Activated CD8-positive, alpha-beta memory T cell treated with anti-CD3 and anti-CD28 coated beads, Interleukin-2, amount 50 U/mL, for 4 hours (primary cell): ENCODE measurements at places on chromosomes 5 and 9.

- no peak for DNase-seq
Observed at GRCh38 chr9:120532475-120532874, 47.5 kb downstream of the CDK5RAP2 start.

DNA sequence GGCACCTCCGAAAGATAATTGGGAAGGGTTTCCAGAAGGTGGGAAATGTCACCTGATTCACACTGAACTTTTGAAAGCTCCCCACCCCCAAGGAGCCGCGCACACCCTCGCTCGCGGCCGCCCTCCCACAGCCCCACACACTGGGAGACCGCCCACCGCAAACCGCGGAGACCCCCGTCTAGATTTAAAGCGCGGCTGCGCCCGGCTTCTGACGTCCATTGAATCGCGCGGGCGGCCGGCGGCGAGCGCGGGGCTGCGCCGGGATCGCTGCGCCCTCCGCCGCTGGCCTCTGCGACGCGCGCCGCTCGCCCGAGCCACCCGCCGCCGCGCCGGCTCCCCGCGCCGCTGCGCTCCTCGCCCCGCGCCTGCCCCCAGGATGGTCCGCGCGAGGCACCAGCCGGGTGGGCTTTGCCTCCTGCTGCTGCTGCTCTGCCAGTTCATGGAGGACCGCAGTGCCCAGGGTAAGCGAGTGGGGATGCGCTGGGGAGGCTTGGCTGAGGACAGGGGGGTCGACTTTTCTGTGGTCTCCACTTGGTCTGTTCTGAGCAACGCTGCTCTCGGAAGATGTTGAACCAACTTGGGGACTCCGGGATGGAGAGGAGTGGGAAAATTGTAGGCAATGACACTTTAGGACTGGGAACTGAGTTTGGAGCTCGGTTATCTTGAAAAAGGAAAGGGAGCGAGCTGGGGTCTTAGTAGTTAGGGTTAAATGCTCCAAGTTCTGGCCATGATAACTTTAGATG is at the start of gene FST:
Gene FST (plus strand): TSS at position 214 of the 743 bp plus-strand sequence. CDS start 163 bp downstream, at position 377.
- peak; percentile 15 for DNase-seq

- DNase-seq: no peak
Observed at GRCh38 chr9:4855841-4856240, 63.1 kb downstream of the RCL1 start.

DNA sequence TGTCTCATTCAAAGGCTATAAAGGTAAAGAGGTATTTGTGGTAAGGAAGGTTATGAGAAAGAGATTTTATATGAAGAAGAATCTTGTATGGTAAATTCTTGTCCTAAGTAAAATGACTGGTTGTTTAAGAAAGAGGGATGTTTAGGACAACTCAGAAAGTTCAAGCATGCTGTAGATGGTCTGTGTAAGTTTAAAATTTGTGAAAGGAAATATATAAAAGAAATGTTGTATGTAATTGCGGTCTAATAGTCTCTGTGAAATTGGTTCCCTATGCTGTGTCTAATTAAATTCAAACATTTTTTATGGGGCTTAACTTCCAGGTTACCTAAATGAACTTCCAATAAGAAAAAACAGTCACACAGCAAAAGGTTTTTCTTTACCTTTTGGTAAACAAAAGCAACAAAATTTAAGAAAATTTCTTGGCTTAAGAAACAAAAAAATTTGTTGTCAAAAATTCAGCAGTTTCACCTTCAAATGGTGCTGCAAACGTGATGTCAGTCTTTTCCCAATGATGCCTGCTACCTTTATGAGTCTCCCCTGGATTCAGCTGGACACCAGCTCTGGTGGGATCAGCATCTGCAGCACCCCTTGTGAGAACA is 83.0 kb upstream of the FCN1 start:
- DNase-seq: no peak

GRCh38 chr5:81246697-81247096 is 13.6 kb downstream of the CKMT2 start:
- DNase-seq: no peak

GRCh38 chr5:2748861-2749513 is 2.5 kb downstream of the IRX2 start:
- DNase-seq: no peak

DNA sequence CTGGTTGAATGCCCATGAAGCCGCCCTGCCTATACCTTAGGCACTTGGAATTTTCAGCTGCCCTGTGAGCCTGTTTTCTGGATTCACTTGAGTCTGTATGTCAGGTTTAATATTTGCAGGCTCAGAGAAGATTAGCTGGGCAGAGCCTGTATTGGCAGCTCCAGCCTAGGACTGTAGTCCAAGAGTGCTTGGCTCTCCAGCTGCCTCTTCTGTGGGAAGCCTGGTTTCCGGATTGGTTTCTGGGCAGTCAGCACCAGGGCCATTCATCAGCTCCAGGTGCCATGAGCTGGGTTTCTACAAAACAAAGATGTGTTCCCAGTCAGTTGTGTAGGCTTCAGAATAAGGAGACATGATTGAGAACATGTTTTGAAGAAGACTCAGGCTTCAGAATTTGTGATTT is 90.1 kb downstream of the ARHGAP26 start:
- DNase-seq: no peak
